T-helper 22 cell (primary cell): ENCODE measurements at places on chromosomes 13 and 19.
A peak's percentile ranks its signal among the peaks of the same experiment; 100 is the strongest.

- DNase-seq: no peak
These were observed 556.1 kb downstream of the EFNB2 start for GRCh38 chr13:105979131-105980011.

- no peak for DNase-seq
These were observed 2.8 kb downstream of the N4BP2L2 start for GRCh38 chr13:32535748-32536147.

- DNase-seq: peak; percentile 60
These were observed at the start of gene ITM2B for GRCh38 chr13:48233046-48233888. ITM2B (plus strand) TSS chr13:48233206; CDS start chr13:48233361, 155 bp downstream.

GRCh38 chr19:3975144-3975543 lies 4.2 kb upstream of the DAPK3 start:
- no peak for DNase-seq

DNA sequence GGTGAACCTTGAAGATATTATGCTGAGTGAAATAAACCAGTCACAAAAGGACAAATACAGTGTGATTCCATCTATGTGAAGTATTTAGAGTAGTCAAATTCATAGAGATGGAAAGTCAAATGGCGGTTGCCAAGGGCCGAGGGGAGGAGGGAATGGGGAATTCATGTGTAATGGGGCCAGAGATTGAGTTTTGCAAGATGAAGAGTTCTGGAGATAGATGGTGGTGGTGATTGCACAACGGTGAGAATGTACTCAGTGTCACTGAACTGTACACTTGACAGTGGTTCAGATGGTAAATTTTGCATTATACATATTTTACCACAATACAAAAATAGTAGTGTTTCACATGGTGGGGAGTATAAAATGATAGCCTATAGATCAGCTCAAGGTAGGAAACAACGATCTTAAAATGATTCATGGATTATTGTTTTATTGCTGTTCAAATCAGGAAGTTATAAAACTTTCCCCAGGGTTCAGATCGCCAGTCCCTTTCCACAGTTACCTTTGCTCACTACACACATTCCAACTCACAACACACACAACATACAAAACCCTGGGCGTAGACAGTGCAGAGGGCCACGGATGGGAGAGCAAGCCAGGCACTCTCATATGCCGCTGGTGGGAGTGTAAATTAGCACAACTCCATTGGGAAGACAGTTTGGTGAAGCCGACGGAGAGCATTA lies 219.9 kb downstream of the ZIC5 start:
- DNase-seq: no peak

DNA sequence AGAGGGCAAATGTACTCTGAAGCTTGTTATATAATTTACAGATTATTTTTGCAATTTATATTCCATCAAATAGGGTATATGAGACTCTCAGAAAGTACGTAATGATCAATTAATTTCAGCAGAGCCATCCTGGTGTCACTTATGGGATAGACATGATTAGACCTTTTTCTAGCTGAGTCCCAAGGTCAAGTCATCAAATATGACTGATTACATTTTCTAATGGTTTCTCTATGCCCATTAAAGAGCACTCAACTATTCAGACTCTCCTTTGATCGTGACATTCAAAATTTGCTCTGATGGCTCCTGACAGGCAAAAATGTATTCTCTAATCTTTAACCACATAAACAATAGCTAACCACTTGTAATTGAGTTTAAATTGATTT lies 469.2 kb downstream of the COG6 start:
- no peak for DNase-seq
